NCI-H1436 treated with DMSO at 0.1 percent for 48 hours (cell line): ENCODE measurements at places on chromosomes 12 and 14.

- DNase-seq: no peak
Measured at GRCh38 chr14:89418452-89418851, 1.4 kb upstream of the FOXN3 start.

- no peak for DNase-seq
Measured at GRCh38 chr12:109430244-109430643, 46.9 kb downstream of the KCTD10 start.

DNA sequence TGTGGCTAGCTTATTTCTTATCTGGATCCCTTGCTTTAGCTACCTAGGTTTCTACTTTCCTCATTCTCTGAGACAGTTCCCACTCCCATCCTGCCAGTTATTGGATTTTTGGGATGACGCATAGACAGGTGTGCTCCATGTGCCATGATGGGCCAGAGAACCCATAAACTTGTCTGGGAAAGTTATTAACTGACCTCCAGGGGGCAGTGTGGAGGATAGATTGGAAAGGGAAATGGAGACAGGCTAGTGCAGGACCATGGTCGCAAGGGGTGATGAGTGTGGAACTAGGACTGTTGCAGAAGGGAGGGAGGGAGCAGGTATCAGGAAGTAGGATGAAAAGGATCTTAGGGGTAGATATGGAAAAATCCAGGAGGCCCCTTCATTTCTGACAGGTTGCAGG is 80.3 kb downstream of the ESRRB start:
- no peak for DNase-seq

GRCh38 chr12:4259099-4259498 is 14.5 kb upstream of the CCND2 start:
- no peak for DNase-seq

DNA sequence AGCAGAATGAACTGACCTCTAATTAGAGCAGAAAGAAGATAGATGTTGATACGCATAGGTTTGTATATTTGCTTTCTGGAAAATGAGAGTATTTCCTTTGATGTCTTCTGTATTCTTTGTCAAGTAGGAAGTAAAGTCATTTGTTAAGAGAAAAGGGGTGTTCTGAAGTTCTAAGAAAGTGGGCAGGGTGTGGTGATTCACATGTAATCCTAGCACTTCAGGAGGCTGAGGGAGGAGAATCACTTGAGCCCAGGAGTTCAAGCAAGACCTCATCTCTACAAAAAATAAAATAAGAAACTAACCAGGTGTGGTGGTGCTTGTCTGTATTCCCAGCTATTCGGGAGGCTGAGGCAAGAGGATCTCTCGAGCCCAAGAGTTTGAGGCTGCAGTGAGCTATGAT is 2.8 kb downstream of the RHNO1 start:
- DNase-seq: no peak

DNA sequence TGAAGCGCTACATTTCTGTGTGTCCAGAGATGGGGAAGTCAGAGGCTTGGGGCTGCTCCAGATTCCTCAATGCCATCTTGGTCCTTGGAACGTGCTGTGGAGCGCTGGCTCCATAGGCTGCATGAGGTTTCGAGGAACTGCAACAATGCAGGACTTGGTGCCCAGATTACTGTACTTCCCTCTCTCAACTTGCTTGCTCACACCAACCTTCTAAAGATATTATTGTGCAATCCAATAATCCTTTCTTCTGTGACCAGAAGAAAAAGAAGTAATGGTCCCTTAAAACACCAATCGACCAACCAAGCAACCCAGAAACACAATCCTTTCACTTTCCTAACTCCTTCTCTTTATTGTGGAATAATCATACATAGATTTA is 3.7 kb downstream of the PRICKLE1 start:
- no peak for DNase-seq

GRCh38 chr12:52081263-52081733 is 1.8 kb downstream of the SMIM41 start:
- DNase-seq: peak; percentile 48

DNA sequence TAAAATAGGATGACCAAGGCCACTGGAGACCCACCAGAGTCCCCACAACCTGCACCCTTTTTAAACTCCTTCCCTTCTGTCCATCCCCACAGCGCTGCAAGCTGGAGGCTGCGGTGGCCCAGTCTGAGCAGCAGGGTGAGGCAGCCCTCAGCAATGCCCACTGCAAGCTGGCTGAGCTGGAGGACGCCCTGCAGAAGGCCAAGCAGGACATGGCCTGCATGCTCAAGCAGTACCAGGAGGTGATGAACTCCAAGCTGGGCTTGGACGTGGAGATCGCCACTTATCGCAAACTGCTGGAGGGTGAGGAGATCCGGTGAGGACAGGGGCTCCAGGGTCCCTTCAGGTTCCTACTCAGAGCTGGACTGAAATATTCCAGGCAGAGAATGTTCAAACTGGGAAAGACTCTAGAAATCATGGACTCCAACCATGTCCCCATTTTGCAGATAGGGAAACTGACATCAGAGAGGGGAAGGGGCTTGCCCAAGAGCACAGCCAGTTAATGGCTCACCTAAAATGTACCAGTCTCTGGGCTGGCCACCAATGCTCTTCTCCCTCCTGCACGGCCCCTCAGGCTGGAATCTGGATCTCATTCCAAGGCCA is 17.2 kb downstream of the KRT85 start:
- no peak for DNase-seq

GRCh38 chr12:119781804-119782203 is 95.3 kb downstream of the CIT start:
- DNase-seq: no peak
